ENCODE measurements at places on chromosomes 11 and 22.
A peak's percentile ranks its signal among the peaks of the same experiment; 100 is the strongest.

- DNase-seq: no peak
Observed at GRCh38 chr11:9253086-9253485, 12.1 kb downstream of the DENND5A start.

GRCh38 chr11:6455070-6455469 is 14.3 kb upstream of the HPX start:
- DNase-seq: no peak

- DNase-seq: no peak
Observed at GRCh38 chr22:41931701-41932269, 5.2 kb upstream of the TNFRSF13C start.

DNA sequence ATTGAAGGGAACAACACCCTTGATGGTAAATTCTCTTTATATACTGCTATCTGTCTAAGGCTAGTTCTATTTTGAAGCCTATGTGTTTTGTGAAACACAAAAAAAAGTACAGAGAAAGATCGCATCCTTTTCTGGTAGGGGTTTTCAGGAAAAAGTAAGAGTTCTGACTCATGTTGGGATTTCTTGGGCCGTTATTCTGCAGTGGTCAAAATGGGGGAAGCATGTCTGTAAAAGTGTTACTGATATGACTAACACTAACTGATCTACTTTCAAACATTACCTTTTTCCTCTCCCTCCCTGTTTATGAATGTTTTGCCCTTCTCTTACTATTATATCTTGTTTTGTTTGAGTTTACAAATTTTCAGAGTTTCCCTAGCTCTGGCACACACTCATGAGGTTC is 53.9 kb downstream of the CTNND1 start:
- no peak for DNase-seq

DNA sequence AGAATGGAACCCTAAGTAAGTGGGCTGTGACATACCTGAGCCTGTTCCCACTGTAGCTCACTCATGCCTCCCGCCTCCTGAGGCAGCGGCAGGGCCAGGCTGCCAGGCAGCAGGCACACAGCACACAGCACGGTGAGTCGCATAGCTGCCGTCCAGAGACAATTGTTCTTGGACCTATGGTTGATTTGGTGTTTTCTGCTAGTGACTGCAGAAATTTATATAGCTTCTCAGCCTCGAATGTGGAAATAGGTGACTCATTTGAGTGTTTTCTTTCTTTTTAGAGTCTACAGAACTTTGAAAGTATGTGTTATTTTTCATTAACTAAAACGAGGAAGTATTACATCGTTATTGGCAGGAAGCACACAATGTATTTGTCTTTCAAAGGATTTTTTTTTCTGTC is at the start of gene MMP7:
Gene MMP7 (minus strand): TSS at position 190 of the 400 bp plus-strand sequence. CDS start 47 bp downstream, at position 143.
- DNase-seq: no peak

DNA sequence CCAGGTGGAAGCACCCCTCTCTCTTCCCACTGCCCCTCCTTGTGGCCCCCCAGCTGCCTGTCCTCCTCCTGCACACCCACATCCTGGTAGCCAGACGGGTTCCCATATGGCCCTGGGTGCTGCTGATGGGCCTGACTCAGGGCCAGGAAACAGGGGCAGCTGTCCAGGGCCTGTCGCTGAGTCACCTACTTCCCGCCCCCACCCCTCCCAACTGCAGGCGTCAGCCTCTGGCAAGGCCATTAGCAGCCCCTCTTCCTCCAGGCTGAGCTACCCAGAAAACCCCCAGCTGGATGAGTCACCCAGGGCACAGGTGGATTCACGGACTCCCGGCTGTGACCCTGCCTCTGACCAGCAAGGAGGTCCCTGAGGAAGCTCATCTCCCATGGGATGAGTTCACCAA is 6.9 kb upstream of the GAL start:
- DNase-seq: no peak

DNA sequence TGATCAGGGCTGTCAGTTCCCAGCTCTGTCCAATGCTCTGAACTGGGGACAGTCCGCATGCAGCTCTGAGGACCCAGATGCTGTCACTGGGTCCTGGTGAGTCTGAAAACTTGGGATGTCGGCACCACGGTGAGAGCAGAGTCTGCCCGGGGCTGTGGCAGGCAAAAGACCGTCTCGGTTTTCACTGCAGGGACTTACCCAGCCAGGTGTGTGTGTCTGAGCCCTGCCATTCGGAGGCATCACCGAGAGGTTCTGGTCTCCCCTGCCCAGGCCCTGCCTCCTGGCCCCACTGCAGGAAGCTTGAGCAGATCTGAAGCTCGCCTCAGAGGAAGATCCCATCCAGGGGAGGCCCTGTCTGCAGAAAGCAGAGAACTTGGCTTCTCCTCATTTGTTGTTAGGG is 5.2 kb downstream of the TP53AIP1 start:
- DNase-seq: no peak

- DNase-seq: no peak
Observed at GRCh38 chr11:65503368-65503948, 4.6 kb downstream of the MALAT1 start.

DNA sequence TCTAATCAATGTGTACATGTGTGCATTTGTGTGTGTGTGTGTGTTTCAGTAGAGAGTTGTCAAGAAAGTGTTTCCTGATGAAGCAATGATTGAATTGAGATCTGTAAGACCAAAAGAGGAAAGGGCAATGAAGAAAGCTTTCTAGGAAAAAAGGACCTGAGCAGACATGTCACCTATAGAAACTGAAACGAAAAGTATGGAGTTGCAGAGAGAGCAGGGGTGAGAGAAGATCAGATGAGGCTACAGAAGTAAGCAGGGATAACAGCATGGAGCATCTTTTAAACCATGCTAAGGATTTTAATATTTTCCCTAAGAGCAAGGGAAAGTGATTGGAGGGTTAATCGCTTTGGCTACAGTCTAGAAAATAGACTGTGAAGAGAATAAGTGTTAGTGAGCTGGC is 1459.4 kb upstream of the TENM4 start:
- no peak for DNase-seq

GRCh38 chr22:20771918-20772625 is 1.8 kb upstream of the SERPIND1 start:
- DNase-seq: peak; percentile 27

DNA sequence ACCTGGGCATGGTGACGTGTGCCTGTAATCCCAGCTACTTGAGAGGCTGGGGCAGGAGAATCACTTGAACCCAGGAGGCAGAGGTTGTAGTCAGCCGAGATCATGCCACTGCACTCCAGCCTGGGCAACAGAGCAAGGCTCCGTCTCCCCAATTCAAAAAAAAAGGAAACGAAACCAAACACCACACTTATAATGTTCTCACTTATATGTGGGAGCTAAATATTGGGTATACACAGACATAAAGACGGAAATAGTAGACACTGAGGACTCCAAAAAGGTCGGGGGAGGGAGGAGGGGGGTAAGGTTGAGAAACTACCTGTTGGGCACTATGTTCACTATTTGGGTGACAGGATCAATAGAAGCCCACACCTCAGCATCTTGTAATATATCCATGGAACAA is 94.3 kb downstream of the GAB2 start:
- no peak for DNase-seq

DNA sequence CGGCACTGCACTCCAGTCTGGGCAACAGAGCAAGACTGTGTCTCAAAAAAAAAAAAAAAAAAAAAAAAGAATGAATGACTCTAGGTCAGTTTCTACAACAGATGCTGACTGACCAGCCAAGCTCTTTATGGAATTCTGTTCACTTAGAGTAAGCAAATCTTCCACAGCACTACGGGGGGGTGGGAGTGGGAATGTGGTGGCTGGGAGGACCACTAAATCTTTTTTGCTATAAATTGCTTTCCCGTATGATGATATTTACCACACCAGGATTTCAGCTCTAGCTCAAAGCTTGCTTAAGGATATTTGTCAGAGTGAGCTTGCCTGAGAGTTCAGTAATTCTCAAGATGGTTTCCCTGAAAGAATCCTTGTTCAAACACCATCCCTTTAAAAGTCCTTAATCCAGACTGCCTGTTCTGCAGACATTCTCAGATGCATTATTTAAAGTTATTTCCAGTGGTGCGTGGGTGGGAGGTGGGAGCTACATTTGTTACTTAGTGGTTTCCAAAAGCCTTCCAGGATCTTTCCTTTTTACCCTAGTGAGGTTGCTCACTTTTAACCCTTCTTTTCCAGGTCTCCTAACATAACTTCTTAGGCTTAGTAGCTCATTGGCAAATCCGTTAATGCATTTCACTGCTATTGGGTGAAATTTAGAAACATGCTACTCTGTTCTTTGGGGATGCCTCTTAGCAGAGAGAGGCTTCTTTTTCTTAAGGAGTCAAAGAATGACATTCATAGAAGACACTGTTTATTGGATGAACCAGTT is 65.9 kb downstream of the UBASH3B start:
- no peak for DNase-seq

DNA sequence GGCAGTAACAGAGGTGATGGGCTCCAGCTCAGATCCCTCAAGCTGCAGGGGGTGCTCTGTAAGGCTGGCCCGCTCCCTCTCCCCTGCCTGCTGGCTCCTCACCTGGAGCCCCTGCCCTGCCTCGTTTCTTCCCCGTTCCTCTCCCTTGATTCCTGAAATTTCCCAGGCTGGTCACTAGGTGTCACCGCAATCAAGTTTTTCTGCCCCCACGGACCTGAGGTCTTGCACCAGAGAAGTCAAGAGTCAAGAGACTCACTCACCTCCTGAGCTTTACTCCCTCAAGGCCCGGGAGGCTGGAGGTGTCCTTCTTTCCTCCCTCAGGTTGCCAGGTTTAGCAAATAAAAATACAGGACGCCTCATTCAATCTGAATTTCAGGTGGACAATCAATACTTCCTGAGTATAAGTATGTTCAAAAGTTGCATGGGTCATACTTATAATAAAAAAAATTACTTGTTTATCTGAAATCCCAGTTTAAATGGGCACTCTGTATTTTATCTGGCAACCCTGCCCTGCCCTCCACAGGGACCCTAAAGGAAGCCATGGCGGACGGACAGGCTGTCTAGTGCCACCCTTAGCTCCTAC is 69.2 kb downstream of the SCUBE1 start:
- peak; percentile 52 for DNase-seq

- no peak for DNase-seq
Observed at GRCh38 chr11:70616938-70617654, 218.8 kb downstream of the CTTN start.

- no peak for DNase-seq
Observed at GRCh38 chr22:35470903-35471321, 69.7 kb upstream of the RASD2 start.

DNA sequence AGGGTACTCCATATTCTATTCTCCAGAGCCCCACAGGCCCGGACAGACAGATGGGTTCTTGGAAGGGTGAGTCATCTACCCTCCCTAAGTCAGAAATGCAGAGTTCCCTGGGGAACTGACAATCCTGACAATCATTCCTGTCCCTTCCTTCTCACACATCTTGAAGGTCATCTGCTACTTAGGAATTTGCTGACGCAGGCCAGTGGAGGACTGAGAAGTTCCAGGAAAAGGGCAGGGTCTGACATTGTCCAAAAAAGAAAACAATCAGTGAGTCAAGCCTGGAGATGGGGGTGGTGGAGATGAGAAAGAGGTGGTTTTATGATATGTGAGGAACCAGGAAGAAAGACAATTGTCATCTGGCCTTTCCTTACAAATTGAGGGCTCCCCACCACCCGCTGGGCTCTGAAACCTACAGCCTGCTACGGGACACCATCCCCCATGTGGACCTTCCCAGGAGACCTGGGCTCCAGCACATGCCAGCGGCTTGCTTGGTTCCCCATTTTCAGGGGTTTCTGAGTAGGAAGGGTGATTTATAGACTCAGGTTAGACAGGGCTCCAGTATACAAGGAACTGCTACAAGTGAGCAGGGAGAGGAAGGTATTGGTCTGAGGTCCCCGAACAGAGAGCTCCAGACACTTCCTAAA is 12.9 kb downstream of the CD59 start:
- DNase-seq: no peak

GRCh38 chr11:66953081-66953833 is 4.9 kb downstream of the PC start:
- no peak for DNase-seq

- DNase-seq: no peak
Observed at GRCh38 chr11:113540416-113541330, 65.5 kb upstream of the DRD2 start.

DNA sequence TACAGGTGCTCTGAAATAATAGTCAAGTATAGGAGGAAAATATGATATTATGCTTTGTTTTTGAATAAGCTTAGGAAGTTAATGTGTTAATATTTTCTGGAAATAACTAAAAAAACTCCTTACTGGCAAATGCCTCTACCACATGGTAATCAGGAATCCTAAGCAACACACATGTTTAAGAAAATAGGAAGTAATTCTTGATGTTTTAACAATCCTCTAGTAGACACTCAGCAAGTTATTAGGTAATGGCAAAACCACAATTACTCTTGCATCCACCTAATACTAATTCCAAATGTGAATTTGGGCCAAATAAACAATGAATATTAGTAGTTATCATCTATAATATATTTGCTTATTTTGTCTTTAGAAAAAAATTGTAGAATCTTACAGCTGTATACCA is 53.6 kb downstream of the SLC35F2 start:
- no peak for DNase-seq

GRCh38 chr11:73257342-73258103 is 14.6 kb upstream of the P2RY6 start:
- DNase-seq: no peak

DNA sequence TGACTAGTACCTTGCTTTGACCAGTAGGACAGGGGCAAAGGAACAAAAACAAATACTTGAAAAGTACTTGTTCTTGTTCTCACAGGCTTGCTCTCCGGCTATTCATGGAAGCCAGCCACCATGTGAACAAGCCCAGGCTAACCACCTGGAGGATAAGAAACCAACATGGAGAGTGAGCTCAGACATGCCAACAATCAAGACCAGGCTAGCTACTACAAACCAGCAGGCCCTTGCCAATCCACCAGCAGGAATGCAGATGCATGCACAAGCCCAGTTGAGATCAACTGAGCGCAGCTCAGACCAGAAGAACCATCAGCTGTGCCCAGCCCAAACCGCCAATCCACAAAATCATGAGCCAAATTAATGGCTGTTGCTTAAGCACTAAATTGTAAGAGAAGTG is 180.1 kb upstream of the ISX start:
- DNase-seq: no peak

- no peak for DNase-seq
Observed at GRCh38 chr22:21939461-21939913, 13.2 kb downstream of the PPM1F start.

GRCh38 chr11:112806876-112807275 is 154.3 kb upstream of the NCAM1 start:
- DNase-seq: no peak

GRCh38 chr11:31651822-31652221 is 142.3 kb downstream of the ELP4 start:
- DNase-seq: no peak

DNA sequence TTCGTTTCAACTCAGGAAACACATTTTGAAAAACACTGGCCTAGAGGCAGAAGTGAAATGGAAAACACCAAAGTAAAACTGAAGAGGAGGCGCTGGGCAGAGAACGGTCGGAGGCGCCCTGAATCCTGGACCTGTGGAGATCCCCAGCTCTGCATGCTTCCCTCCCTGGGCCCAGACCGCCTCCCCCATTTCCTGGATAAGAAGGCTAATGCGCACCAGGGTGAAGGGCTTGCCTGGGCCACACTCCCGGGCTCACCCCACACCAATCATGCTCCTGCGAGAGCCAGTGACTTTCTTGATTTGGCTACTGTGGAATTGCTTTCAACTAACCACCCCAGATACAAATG is 167.1 kb downstream of the CRYBB2 start:
- no peak for DNase-seq

- DNase-seq: no peak
Observed at GRCh38 chr11:2804189-2804588, 81.4 kb downstream of the CDKN1C start.

- DNase-seq: no peak
Observed at GRCh38 chr11:7671347-7672215, 1.7 kb downstream of the CYB5R2 start.
